Ureter (tissue), 1 donor: ENCODE measurements at places on chromosomes 1 and 21. TPM values are rescaled to one million over a fixed set of nuclear protein-coding genes. Genes with fewer than 3 reads are reported as not detected.

Gene TFF1
- 2.6 TPM for total RNA-seq

Gene VHLL
- total RNA-seq: not detected

Gene OR2L2
- 0.29 TPM for total RNA-seq

Gene THAP3
- 11.7 TPM for total RNA-seq

Gene EPHB2
- total RNA-seq: 14.6 TPM

Gene CACNA1E
- not detected for total RNA-seq

GRCh38 chr1:41559331-41559730, 74.8 kb upstream of the EDN2 start:
- DNase-seq: no peak

DNA sequence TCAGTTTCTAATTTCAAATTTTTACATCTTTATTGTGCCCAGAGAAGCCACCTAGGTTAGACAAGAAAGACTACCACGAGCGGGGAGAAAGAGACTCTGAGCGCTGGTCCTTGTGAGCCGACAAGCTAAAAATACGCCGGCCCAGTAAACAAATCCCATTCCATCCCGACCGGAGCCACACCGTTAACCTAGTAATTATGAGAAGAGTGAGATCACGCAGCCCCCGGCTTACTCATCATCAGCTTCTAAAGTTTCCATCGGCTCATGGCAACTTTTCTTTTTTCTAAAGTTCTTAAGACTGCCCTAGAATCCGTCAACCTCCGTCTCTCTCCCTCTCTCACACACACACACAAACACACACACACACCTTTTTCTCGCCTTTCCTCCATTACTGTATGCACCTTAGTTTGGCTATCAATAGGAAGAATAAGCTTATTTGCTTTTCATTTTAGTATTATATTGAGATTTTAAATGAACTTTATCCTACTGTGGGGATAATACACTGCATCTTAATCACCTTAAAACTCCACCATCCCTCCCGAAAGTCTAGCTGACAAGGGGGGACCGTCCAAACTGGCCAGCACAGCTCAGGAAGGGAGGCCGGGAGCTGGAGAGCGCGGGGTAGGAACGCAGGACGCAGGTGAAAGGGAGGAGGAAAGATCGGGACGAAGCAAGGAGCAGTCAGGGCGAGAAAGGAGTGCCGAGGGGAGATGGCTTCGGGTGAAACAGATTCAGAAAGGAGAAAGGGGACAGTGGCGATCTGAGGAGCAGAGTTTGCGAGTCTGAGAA, 728 bp downstream of the OTUD7B start:
- DNase-seq: peak; percentile 51

DNA sequence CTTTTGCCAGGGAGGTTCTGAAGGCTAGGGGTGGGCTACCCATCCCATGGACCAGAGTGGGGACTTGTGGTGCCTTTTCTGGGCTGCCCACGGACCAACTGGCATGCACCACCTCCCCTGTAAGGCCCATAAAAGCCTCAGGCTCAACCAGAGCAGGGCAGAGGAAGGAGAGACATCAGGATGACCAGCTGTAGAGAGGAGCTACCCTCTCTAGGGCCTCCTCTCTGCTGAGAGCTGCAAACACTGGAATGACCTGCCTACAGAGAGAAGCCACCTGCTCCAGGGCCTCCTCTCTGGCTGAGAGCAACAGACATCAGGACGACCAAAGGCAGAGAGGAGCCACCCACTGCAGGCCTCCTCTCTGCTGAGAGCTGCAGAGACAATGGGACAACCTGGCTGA, 140.9 kb downstream of the EIF4G3 start:
- DNase-seq: no peak

DNA sequence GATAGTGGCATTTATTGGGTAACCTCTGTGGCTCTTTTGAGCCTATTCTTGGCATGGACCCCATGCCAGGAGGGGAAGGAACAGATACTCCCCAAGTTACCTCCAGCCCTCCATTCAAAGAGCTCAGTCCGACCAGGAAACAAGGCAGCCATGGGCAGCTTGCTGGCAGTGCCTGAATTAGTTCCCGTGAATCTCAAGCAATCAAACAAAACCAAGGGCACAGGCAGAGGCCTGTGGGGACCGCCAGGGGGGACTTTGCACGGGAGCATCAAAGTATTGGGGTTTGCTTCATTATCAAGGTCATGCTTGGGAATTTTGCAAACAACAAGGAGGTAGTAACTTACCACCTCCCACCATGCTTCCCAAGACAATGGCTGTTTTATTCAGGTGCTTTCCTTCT, 81.2 kb upstream of the IFFO2 start:
- DNase-seq: no peak

- no peak for DNase-seq
Observed at GRCh38 chr1:220803401-220804201, 16.9 kb downstream of the MTARC1 start.

DNA sequence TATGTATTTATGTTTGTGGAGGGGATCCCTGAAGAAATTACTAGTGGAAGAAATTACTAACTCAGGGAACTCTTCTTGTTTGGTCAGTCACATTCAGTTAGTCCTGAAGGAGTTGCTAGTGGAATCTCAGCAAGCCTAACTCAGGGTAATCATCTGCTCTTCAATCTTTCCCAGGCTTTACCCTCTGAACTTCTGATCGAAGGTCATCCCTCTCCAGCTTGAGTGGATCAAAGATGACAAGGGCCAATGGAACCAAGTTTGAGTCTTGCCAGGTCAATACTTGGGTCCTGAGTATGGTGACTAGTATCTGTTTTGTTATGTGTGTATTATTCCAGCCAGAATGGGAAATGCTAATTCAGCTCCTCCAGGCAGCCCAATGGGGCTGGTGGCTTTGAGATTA, 49.3 kb downstream of the CFH start:
- no peak for DNase-seq

DNA sequence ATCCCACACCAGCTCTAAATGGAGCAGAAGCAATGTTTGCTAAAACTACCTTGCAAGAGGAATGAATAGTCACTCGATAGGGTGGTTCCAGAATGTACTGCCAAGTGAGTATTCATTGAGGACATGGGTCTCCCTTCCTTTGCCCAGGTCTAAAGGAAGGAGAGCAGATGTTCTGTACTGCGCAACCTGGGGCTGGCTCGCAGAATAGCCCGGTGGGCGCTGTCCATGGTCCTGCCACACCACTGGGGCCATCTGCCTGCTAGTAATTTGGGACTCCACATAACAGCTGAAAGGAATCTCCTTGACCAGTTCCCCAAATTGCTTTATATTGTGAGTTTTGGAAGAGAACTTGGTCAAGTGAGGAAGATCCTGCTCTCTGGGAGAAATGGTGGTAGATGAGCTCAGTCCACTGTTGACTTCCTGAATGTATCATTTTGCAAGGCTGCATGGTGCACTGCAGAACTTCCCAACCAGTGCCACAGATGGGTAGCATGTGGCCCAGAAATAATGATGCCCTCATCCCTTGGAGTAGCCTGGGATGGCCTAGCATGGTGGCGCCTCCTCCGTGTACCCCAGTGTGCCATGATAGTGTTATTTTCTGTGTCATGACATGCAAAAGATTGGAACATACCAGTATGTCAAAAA, 5.7 kb downstream of the SLC6A17 start:
- peak; percentile 63 for DNase-seq

- DNase-seq: no peak
Observed at GRCh38 chr1:1298861-1299685, 8.7 kb downstream of the ACAP3 start.

DNA sequence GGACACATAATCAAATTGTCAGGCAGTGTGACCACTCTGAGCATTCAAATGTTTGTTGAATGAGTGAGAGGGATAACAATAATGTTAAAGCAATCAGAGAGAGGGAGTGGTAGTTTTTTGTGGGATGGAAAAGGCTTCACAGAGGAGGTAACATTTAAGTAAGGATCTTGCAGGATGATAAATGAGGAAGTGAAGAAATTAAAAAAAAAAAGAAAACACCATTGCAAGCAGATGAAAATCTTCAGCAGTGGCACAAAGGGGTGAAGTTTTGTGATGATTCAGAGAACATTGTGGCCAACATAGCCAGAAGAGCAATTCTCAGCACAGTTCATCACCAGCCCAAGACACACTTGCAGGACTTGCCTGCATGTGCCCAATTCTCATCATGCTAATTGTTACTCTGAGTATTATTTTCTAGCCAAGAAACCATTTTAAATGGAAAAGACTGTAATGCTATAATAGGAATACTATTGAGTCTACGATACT, 35.0 kb downstream of the OVGP1 start:
- DNase-seq: no peak
